H7 (cell line): ENCODE measurements at places on chromosomes 16 and 17. TPM values are rescaled to one million over a fixed set of nuclear protein-coding genes. Genes with fewer than 3 reads are reported as not detected.

DNA sequence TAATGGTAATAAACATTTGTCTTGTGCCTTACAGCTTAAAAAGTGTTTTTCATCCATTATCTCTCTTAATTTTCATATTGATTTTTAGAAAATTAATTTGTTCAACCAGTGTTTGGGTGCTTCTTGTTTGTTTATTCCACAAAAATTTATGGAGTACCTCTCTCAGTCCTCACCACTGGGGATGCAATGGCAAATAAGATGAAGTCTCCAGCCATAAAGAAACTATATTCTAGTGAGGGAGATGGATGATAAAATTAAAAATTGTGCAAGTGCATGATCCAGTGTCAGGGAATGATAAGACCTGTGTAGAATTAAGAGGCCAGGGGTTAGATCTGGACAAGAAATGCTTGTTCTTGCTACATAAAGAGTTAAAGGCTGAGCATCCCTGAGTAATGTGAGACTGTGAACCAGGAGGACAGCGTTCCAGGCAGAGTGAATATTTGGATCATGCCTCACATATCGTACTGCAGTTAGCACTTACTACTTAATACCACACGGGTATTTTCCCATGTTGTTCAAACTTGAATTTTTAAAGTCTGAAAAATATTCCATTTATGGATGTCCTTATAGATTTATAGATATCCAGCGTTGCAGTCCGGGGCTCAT lies 535.7 kb upstream of the HSBP1 start:
- no peak for DNase-seq

DNA sequence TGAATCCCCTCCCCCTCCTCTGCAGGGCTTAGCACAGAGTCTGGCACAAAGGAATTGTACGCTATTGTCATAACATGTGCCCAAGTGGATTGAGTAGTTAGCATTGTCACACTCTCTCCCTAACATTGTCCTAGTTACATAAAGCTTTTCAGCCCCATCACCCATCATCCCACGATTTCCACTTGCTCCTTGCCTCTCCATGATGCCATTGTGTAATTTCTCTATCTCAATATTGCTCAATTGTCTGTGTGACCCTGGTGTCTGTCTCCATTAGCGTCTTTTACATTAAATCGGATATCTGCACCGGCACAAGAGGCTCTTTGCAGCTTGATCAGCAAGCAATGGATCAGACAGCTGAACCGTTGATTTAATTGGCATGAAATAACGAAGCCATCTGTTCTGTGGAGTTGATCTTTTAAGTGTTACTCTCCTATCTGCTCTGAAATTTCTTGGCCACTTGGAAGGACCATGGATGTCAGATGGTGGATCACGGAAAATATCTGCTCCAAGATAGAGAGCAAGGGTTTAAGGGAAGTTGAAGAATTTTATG lies 77.0 kb upstream of the HS3ST4 start:
- no peak for DNase-seq

Gene SRSF2
- 327 and 489 TPM in 2 replicates for total RNA-seq

GRCh38 chr16:53537626-53538025 lies 34.6 kb upstream of the AKTIP start:
- no peak for DNase-seq

- DNase-seq: no peak
These were observed 4.6 kb downstream of the HAGH start for GRCh38 chr16:1821861-1822611.

- DNase-seq: no peak
These were observed 440 bp downstream of the C16orf96 start for GRCh38 chr16:4556580-4556979.

- no peak for DNase-seq
These were observed 97.9 kb upstream of the ZNF750 start for GRCh38 chr17:82937411-82938371.

GRCh38 chr16:53219795-53220454 lies 165.1 kb downstream of the CHD9 start:
- DNase-seq: no peak
